ENCODE measurements at places on chromosomes 2 and 18.

DNA sequence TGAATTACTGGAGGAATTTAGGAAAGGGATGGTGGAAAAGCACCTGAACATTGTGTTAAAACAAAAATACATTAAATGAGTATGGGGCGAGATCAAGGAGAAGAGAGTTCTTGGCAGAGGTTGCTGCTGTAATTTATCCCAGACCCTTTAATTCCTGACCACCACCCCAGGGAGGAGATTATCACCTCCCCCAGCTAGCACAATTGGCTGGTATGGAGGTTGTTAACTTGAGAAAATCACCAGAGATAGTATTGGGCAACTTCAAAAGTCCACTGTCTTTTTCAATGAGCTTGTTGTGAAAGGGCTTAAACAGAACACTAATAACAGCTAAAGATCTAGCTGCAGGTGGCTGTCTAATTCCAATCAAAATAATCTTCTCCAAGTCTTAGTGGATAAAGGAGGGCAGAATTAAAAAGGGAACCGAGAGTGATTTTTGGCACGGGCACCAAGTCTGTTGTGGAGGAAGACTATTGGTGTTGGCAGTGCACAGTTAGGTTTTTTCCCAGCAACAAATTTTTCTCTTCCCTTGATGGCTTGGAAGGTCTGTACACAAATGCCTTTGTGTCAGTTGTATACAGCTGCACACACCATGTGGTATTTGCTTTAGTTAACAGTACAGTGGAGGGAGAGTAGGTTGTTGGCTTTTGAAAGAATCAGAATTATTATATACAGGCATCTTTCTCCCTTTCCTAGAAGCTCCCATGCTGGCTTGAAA is 289.5 kb downstream of the SLC4A3 start:
- no peak for DNase-seq

- DNase-seq, result no peak
Measured at GRCh38 chr2:145380436-145381017, 860.6 kb upstream of the ZEB2 start.

- DNase-seq, result no peak
Measured at GRCh38 chr2:128726236-128726635, 407.6 kb upstream of the HS6ST1 start.

DNA sequence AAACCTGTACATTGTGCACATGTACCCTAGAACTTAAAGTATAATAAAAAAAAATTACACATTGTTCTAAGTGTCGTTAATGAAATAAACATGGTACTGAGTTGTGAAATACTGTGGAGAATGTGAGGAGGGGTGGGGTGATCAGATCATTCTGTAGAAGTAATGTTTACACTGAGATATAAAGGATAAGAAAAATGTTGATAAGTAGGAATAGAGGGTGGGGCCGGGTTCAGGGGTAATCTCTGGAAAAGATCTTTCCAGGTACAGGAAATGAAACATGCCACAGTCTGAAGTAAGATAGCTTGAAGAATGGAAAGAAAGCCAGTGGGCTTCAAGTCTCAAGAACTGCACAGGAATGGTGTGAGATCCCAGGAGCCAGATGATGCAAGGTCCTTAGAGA is 1482.4 kb downstream of the LRP1B start:
- DNase-seq, result no peak

GRCh38 chr2:224970311-224970710 is 72.0 kb downstream of the DOCK10 start:
- no peak for DNase-seq

DNA sequence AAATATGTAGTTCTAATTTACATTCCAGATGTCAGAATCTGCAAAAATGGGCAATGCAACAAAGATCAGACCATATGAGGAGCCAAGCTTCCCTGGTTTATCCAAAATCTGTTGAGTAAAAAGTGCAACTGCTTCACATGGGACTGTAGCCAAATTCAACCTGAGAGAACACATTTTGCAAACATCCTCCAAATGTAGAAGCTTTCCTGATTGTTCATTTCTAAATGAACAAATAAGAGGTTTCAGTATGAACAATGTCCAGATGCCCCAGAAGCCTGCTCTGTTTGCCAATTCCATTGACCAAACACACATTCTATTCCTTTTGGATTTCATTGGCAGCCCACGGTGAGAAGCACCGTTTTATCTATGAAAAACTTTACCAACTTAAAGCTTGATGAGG is 117.9 kb upstream of the OSR1 start:
- no peak for DNase-seq

GRCh38 chr2:88813612-88814011 is 122.1 kb downstream of the RPIA start:
- no peak for DNase-seq

DNA sequence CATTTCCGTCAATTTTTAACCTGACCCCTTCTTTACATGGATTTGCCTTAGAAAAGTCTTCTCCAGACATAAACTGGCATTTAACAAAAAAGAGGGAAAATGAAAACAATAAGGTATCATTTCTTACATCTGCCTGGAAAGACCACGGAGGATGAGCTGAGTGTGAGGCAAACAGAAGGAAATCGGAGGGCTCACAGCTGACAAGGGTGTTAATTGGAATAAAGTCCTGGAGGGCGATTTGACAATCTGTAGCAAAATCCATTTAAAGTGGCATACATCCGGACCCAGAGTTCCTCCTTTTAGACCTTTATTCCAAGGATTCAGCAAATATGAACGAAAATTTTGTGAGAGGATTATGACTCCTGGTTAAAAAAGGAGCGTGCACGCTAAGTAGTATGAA is 179.7 kb upstream of the COPS8 start:
- DNase-seq, result no peak

DNA sequence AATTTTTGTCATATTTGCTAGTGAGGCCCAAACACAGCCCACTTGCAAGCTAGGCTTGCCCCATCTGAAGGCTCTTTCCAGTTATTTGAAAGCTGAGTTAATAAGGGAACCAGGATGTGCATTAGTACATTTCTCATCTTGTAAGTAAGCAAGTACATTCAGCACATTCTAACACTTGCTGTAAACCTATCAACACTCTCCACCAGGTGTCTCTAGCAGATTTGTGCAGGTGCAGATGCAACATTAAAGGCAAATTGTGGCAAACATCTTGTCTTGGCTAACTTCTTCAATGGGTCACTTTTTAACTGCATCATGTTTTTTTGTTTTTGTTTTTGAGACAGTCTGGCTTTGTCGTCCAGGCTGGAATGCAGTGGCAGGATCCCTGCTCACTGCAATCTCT is 25.3 kb upstream of the MFSD6 start:
- DNase-seq, result peak; percentile 7

DNA sequence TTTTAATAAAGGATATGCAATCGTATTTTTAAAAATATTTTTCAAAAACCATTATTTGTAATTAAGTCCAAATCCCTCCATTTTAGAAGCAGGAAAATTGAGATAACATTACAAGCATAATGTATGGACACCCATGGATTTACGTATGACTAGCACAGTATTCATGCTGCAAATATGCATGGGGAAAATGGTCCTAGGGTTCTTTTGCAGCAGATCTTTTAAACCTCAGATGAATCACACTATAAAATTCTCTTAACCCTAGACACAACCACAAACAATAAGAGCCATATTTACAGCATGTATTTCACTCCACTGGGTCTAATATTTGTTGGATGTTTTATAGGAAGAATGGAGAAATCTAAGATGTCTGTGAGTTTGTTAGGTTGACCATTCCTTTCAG is 453.4 kb downstream of the TGIF1 start:
- no peak for DNase-seq

DNA sequence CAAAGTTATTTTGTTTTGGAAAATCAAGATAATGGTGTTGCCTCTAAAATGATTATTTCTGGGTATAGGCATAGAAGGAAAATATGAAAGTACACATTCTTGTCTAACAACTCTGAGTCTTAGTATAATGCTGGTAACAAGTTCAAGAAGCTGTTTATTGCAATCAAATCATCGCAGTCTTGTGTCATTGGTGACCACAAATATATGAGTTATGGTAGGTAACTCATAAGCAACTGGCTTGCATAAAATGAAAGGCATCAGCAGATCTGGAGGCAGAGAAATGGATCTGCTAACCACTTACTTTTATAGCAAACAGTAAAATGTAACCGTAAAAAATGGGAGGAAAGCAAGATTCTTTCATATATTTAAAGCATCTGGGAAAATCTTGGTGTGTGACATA is 156.2 kb upstream of the TCF4 start:
- DNase-seq, result no peak

DNA sequence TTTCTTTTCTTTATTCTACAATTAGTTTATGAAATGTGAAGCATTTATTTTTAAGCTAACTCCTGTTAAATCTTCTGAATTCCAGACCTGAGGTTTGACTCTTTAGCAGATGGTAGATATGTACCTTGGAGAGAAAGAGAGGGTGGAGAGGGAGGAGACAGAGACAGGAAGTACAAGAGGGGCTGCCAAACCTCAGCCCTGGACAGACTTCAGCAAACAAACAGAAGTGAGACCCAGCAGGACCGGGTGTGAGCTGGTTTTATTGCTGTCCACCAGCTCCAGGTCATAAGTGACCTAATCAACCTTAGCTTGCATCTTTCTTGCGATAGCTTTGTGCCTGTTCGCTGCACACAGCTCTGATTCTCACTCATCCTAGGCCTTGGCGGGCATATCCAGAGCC is 168.6 kb downstream of the CNTNAP5 start:
- no peak for DNase-seq

DNA sequence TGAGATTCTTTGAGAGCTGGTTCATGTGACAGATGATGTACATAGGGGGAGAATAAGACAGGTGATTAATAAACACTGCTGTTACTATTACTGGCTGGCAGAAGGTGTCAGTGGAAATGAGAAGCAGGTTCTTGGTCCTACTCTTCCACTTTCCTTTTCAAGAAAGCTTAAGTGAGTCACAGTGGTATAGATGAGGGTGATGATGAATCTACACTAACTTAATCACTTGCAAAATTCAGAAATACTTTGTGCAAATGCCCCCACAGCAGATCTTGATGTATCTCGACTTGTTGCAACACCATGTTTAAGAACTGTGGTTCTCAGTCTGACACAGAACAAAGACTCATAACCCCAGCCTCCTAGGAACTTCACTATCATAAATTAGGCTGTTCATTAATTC is 35.9 kb upstream of the MGAT5 start:
- peak; percentile 42 for DNase-seq

GRCh38 chr2:96927405-96928171 is 57.7 kb upstream of the SEMA4C start:
- no peak for DNase-seq

DNA sequence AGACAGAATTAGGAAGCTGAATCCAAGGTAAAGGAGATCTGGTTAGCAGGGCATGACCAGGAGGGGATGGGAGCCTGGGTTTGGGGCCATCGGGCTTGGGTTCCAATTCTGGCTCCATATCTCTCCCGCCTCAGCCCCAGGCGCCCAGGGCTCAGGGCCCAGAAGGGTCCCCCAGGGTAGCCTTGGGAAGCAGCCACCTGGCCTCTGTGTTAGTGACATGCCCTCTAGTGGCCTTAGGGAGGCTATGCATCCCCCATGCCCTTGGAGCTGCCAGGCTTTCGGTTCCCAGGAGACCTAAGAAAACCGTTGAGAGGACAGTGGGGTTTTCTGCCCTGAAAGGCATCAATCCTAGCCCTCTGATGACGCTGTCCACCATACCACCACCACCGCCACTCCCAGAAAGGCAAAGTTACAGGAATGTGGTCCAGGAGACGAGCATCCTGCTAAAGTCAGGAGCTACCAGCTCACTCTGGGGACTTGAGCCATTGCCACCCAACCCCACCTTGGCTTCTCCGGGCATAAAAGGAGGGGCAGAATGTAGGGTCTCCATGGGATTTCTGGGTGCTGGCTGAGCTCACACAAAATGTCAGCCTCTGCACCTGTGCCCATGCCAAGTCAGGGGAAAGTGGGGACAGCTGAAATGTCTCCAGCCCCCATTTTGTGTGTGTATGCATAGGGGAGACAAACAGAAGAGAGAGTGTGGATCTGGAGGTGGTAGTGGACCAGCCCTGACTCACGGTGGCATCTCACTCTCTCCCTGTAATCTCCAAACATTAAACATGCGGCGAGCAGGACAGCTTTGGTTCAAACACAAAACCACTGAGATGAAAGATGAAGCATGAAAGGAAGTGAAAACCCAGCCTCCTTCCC is 56.5 kb downstream of the EMX1 start:
- DNase-seq, result peak; percentile 39

DNA sequence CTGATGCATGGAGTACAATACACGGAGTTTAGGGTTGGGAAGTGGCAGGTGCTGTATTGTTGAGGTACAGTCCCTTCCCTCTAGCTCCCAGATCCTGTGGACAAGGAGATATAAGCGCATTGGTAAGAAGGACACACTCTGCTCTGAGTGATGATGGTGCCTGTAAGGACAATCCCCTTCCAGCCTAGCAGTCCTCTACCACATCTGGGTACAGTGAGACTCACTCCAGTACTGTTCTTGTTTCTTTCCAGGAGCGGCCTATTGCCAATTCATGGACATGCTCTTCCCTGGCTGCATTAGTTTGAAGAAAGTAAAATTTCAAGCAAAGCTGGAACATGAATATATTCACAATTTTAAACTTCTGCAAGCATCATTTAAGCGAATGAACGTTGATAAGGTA is 56.0 kb downstream of the MAPRE2 start:
- no peak for DNase-seq

GRCh38 chr18:29711932-29712331 is 1330.6 kb downstream of the DSC3 start:
- DNase-seq, result no peak

DNA sequence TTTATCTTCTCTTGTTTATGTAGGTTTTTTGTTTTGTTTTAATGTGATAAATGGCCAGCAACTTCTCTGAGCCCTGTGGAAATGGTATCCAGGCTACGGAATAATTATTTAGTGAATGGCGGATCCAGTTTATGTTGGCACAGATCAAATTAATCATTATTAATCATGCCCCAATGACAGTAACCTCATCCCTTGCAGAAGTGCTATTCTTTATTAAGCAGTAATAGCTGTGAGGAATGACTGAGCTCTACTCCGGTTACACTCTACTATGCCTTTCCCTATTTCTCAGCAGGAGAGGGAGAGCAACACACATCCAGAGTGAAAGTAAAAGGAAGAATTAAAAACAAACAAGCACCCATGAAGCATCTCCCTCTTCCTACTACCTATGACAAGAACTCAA is 84.8 kb downstream of the SETBP1 start:
- no peak for DNase-seq

DNA sequence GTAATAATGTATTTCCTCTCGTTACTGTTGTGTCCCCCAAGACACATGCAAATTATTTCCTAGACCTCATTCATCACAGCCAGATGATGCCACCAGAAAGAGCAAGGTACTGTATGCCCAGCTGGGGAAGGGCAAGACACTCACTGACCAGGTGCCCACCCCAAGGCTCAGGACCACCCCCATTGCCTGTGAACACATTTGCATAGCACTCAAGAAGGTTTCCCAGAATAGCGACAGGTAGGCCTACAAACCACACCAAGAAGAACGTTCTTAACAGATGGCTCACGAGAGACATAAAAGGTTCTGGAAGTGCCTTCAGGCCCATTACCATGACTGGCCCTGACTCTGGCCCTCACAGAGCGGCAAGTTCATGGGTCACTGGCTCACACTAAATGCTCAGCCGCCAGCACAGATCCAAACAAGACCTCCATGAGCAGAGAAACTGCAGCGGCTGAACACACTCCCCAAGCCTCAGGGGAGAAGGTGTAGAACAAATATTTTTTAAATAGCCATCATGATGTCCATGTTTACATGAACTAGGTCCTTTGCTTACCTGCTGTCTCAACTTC is 44.0 kb downstream of the FAM168B start:
- no peak for DNase-seq

GRCh38 chr2:204104811-204105210 is 168.2 kb downstream of the ICOS start:
- DNase-seq, result no peak
